ENCODE measurements at places on chromosomes 1 and 21.

DNA sequence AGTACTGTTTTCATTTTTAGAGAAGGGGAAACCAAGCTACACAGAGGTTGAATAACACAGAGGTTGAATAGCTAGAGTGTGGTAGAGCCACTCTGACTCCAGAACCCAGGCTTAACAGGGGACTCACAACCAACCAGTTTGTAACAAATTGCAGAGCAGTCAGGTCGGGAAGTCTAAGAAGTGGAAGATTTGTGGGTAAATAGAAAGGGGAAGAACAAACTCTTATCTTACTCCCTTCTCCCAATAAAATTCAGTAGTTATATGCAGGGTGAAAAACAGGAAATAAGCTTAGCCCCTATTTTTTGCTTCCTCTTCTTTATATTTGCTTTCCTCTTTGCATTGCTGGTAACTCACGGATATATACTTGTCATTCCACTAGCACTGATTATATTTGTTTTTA lies 23.2 kb downstream of the CDC42 start:
- DNase-seq = no peak

DNA sequence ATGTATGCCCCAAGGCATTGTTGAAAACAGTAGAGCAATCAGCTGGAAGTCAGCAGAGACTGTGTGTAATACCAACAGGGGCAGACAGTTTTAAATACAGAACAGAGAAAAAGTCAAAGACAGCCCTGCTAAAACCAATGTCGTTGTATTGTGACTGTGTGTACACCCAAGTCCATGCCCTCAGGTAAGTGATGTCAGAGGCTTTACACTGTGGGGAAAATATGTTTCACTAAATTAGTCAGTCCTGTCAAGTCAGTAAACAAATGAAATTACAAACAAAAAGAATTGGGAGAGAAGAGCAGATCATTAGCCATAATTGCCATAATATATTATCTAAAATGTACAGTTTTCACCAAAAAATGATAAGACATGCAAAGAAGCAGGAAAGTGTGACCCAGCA lies 2.4 kb upstream of the CYP2J2 start:
- no peak for DNase-seq

GRCh38 chr1:198519639-198520501 lies 20.6 kb downstream of the ATP6V1G3 start:
- DNase-seq = no peak

GRCh38 chr1:198678901-198679329 lies 40.1 kb downstream of the PTPRC start:
- no peak for DNase-seq

- DNase-seq = no peak
Measured at GRCh38 chr1:201714542-201715329, 114.2 kb upstream of the IPO9 start.

DNA sequence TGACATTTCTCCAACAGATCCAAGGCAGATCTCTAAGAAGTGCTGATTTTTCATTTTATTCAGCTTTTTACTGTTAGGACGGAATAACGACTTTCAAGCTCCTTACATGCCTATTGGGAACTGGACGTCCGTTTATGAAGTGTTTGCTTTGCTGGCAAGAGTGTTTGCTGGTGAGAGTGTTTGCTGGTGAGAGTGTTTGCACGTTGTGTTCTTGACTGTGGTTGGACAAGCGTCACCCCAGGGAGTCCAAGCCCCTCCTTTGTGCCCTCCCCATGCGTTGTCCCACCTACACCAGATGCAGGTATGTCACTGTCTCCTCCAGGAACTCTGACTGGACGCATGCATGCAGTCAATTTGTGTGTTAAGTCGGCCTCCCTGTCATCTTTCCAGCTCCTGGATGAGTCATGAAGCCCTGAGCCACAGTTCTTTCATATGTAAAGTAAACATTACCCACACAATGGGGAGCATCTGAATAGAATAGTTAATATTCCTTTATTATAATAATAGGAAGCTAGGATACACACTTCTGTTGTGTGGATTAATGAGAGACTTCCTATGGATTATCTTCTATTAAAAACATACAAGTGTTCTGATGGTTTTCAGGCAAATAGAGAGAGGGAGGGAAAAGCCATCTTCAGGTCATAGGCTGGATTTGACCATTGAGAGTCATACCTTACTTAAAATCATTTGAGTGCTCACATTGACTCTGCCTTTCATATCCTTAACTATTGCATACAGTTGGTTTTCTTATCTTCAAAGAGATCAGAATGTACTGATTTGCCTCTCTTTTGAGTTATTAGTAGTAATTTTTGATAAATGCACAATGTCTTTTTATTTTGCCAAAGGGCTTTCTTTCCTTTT lies 119.2 kb downstream of the GALNT2 start:
- DNase-seq = peak; percentile 22

DNA sequence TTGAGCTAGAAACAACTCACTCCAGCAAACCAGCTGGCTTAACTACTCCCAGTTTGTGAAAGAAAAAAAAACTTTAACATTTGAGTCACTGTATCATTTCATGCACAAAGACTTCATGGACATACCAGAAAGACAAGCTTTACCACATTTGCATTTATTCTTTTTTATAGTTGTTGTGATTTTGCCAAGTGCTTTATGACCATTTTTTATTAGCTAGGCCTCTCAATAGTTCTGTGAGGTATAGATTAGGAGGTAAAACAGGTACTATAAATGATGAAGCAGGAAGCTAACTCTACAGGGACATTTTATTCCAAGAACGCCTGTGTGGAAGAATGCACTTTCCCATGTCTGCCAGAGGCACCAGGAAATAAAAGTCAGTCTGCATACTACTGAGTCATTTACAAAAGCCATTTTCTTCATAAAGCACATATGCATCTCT lies 8.2 kb upstream of the DENND1B start:
- no peak for DNase-seq

- DNase-seq = no peak
Measured at GRCh38 chr1:163227126-163227525, 24.4 kb upstream of the RGS5 start.

GRCh38 chr1:229318056-229318455 lies 24.8 kb downstream of the CCSAP start:
- DNase-seq = no peak

DNA sequence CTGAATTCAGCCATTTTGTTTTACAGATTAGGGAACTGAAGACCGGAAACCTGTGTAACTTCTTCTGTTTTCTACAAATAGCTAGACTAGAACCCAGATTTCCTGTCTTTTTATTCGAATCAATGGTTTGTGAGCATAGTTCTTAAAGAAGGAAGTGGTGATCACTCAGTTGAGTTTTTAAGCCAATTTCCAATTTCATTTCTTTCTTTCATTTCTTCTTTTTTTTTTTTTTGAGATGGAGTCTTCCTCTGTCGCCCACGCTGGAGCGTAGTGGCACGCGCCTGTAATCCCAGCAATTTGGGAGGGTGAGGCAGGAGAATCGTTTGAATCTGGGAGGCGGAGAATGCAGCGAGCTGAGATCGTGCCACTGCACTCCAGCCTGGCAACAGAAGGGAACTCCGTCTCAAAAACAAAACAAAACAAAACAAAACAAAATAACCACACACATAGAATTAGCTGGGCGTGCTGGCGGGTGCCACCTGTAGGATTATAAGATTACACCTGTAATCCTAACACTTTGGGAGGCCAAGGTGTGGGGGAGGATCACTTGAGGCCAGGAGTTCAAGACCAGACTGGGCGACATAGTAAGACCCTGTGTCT lies 3.0 kb upstream of the MDM4 start:
- no peak for DNase-seq

- DNase-seq = no peak
Measured at GRCh38 chr1:192740214-192740613, 68.6 kb upstream of the RGS2 start.

GRCh38 chr1:246317332-246318035 lies 189.6 kb downstream of the SMYD3 start:
- DNase-seq = no peak

DNA sequence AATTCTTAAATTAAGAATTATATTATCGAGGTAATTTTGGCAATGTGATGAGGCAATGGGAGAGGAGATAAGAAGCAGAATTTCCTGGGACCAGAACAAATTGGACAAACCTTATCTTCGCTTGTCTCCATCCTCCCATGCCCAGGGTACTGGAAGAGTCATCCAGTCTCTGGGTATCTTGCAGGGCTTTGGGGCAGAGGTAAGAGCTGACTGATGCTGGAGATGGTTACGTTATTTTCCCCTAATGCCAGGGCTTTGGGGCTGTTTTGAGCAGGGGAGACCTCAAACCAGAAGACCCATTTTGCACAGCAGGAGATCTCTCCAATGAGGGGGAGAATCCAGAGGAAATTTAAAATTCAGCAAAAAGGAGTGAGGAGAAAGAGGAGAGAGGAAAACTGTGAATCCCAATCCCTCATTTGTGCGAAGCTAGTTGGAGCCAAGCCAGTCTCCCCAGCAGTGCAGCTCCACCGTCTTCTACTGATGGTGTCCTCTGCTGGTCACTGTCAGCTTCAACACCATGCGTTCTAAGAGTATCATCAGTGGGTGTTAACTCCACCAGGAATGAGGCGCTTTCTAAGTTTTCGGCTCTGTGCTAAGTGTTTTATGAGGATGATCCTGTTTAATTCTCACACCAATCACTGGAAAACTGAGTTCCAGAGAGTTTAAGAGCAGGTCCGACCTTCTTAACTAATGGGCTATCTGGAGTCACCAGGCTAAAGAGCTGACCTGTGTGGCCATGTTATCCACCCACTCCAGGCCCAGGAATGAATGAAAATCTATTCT lies 86.8 kb upstream of the CD34 start:
- DNase-seq = peak; percentile 52

DNA sequence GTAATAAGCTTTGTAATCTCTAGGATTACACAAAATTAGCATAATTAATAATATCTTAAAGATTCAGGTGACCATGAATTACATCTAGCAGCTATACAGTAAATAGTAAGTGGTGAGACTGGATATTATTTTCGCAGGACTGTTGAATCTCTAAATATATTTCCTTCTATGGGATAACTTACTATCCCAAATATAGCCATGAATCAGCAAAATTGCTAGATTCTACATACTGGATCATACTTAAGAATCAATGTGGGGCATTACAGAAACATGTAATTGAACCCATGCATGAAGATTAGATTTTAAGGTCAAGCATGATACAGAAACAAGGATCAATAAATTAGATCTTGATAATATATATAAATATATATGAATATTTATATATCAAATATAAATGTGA lies 1203.4 kb downstream of the BRINP3 start:
- DNase-seq = no peak

DNA sequence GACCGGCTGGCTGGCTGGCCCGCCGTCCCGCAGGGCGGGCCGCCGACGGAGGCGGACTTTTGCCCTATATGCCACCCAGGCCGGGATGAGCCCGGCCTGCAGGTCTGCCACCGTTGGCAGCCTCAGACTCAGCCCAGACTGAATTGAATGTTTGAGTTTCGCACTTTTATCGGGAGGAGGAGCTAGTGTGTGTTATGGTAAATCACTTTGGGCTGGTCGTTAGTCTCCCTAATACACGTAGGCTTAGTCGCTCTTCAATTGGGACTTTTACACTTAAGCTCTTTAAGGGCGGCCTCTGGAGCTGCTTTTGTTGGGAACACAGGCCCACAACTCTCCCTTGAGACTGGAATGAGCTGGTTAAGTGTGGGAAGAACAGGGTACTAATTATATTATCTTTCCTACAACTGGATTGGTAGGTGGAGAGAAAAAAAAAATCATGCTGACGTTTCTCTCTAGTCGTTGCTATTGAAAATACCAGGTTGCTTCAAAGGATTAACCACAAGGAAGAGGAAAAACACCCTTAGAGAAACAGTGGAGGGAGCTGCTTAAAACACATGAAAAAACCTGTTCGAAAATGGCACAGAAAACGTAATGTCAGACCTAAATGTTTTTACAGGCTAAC lies 1.4 kb upstream of the IRF2BP2 start:
- no peak for DNase-seq
